ENCODE measurements at places on chromosomes 12 and 14.

GRCh38 chr12:124814741-124815613 lies 48.7 kb downstream of the SCARB1 start:
- peak; percentile 39 for DNase-seq

DNA sequence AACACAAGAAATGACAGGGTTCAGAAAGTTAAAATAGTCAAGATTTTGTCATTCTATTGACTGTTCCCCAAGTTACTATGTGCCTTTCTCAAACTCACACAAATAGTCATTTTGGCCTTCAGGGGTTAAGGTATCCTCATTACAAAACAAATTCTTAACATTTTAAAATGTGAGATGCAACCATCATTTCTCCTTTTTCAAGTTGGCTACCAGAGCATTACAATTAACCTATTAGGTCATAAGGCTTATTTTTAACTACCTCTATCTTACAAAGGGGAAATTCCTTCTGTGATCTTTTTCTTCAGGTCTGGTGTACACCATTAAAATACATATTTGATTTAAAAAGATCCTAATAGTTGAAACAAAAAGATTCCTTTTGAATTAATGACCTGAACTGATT lies 61.2 kb downstream of the SLC38A1 start:
- DNase-seq: no peak

DNA sequence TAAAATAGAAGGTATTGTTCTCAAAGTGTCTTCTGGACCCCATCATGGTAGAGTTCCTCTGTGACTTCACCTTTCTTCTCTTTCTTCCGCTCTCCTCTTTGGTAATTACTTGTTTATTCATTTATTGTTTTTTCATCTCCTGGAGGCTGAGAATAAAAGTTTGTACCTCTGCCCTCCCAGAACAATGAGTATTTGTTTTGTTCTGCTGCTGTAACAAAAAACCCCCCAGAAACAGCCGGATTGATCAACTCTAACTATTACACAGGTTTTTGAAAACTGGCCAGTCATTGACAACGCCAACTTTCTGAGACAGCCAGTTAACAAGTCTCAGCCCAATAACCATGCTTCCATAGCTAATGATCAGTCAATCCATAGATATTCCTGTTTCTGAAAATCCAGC lies 8.2 kb upstream of the DICER1 start:
- DNase-seq: no peak

DNA sequence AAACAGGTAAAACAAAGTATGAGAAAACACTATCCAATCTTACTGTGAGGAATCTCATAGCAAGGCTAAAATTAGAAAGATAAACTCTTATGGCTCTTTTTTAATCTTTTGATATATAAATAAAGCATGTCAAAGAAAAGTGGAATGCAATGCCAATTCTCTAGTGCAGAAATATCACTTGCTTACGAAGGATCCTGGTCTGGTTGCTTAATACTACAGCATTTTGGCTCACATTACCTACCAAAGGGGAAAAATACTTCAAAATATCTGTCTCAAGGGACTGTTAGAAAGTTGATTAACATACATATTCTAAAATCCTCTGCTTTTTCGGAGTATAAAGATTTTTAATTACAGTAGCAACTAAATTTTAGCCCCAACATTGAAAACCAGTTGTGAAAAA lies 21.4 kb downstream of the AREL1 start:
- DNase-seq: no peak

GRCh38 chr14:94282991-94283723 lies 9.9 kb downstream of the SERPINA10 start:
- DNase-seq: no peak

DNA sequence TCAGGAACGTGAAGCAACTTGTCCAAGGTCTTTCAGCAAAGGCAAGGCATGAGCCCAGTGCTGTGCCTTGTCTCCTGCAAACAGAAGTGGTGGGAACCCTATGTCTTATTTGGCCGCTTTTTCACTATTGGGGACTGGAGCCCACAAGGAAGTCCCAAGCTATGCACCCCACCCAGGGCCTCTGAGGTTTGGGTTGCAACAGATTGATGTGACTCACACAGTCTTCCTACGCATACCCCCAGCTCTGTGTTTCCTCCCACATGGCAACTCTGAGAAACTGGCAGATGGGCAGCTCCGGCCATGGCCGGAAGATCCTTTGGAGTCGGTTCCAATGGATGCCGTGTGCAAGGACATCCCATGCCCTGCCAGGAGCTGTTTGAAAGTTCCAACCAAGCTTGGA lies 28.3 kb upstream of the CMKLR1 start:
- no peak for DNase-seq

DNA sequence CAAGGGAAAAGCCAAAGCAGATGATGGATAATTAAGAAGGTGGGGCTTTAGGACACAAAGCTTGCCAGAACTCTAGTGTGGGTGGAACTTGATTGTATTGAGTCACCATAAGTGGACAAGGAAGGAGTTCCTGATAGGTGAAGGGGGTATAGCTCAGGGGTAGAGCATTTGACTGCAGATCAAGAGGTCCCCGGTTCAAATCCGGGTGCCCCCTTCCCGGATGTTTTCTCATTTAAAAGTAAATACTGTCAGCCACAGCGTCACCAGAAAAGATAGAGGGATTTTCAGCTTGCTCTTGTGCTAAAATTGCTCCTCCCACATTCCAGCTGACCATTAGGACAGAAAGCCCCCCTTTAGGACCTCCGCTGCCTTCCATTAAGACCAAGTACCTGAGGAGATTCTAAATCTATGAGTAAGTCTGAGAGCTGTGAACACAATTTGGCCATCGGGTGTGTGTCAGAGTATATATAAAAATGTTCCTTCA lies 36.6 kb downstream of the DCAF4 start:
- no peak for DNase-seq

GRCh38 chr14:52690983-52691760 lies 4.2 kb downstream of the ERO1A start:
- no peak for DNase-seq

- DNase-seq: no peak
Observed at GRCh38 chr14:60304509-60304908, 55.5 kb downstream of the PPM1A start.

- no peak for DNase-seq
Observed at GRCh38 chr12:99352269-99352668, 295.3 kb upstream of the GARIN6 start.

GRCh38 chr12:121783766-121784165 lies 9.7 kb downstream of the RHOF start:
- DNase-seq: no peak

DNA sequence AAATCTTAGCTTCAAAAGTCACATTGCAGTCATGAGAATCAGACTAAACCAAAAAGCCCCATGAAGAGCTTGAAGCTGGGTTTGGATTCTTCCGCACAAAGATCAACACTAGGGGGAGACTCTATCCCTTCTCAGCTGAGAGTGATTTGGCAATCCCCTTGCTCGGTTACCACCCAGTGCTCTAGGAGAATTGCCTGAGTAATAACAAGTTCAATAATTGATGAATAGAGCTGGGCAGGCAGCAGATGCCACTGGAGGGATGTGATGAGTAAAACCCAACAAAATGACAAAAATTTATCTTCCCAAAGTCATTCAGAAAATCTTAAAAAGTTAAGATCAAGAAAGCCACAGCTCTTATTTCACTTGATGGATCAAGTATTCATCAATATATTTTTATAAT lies 185.6 kb upstream of the ARID2 start:
- DNase-seq: peak; percentile 10

GRCh38 chr14:104512771-104513640 lies 66.6 kb upstream of the C14orf180 start:
- no peak for DNase-seq

DNA sequence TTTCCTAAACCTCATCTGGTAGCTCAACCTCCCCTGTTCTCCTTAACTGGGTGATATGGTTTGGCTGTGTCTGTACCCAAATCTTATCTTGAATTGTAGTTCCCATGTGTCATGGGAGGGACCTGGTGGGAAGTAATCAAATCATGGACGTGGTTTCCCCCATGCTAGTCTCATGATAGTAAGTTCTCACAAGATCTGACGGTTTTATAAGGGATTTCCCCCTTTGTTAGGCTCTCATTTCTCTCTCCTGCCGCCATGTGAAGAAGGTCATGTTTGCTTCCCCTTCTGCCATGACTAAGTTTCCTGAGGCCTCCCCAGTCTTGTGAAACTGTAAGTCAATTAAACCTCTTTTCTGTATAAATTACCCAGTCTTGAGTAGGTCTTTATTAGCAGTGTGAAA lies 19.5 kb downstream of the COX16 start:
- DNase-seq: no peak

GRCh38 chr12:29844667-29845066 lies 60.9 kb upstream of the TMTC1 start:
- no peak for DNase-seq

- DNase-seq: no peak
Observed at GRCh38 chr12:572532-572899, 90.7 kb downstream of the NINJ2 start.

GRCh38 chr12:75660805-75661404 lies 149.5 kb upstream of the KRR1 start:
- no peak for DNase-seq

GRCh38 chr12:122959566-122960192 lies 6.6 kb downstream of the ABCB9 start:
- no peak for DNase-seq

GRCh38 chr14:32756173-32756572 lies 182.5 kb upstream of the NPAS3 start:
- no peak for DNase-seq

DNA sequence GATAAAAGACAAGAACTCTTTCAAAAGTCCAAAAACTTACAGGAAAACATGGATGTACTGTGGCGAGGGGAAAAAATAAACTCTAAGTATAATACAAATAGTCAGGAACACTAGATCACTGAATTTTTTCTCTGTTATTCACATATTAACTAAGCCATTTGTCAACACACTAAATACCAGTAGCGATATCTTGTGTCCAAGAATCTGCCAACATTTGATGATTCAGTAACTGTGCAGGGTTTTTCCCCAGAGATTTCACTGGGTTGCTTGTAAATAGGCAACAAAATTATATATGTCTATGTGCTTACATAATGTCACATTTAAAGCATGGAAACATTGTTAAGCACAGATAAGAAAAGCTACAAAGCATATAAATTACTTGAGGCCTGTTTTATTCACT lies 205.9 kb downstream of the KIF21A start:
- DNase-seq: no peak

DNA sequence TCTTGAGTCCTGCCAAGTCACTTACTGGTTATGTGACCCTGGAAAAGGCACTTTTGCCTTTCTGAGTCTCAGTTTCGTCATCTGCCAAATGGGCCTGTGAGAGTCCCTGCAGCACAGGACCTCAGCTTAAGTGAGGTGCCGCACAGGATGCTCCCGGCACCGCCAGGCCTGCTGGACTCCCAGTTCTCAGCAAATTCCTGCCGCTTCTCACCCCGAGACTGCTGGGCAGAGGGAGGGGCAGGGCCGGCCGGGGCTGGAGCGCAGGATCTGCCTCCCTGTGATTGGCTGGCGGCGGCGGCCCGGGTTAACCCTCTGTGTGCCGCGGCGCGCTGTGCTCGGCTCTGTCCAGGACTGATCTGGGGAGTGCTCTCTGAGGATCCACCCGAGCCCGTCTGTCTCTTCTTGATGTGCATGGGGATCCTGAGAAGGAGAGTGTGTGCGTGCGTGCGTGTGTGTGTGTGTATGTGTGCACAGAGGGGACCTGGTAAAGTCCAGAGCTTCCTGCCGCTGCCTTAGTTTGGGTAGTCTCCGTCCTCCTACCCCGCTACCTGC lies 8.6 kb downstream of the SETD1B start:
- no peak for DNase-seq

GRCh38 chr14:37579274-37579673 lies 15.8 kb downstream of the FOXA1 start:
- DNase-seq: no peak

- no peak for DNase-seq
Observed at GRCh38 chr12:110775997-110776396, 33.3 kb upstream of the PPP1CC start.

DNA sequence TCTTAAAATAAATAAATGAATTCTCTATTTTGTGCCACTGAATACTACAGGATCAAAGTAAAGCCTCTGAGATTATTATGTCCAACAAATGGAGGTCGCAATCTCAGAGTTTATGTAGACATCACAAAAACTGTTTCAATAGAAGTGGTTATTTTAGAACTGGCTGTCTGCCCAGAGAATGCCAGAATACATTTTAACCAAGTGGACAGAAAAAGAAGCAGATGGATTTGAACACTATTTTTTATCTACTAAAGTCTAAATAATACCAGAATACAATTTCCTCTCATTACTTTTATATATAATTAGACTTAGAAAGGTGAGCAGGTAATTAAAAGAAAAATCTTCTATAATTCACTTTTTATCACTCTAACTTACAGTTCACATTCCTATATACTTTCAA lies 118.3 kb downstream of the MED13L start:
- peak; percentile 21 for DNase-seq

DNA sequence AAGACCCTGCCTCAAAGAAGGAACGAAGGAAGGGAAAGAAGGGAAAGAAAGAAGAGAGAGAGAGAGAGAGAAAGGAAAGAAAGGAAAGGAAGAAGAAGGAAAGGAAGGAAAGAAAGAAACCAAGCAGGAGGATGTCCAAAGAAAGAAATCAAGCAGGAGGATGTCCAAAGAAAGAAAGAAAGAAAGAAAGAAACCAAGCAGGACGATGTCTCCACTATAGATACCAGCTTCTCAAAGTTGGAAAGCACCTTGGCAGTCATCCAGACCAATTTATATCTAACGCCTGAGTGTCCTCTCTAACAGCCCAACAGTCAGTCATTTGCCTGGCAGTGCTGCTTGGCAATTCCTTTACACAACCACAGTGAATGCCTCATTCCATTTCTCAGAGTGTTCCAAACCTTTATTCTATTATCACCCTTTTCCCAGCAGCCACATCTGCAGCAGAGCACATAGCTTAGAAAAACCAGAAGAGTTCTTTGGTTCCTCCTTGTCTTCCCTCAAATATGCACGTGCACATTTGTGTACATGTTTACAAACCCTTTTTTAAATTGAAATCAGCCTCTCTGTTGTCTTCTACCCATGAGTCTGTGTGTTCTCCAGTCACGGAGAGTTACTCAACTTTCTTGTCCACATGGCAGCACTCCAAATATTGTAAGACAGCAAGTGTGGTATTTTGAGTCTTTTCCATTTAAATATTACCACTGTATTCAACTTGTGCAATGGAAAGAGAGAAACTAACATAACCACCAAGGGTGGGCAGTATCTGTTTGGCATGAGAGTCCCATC lies 138.4 kb downstream of the STXBP6 start:
- no peak for DNase-seq

DNA sequence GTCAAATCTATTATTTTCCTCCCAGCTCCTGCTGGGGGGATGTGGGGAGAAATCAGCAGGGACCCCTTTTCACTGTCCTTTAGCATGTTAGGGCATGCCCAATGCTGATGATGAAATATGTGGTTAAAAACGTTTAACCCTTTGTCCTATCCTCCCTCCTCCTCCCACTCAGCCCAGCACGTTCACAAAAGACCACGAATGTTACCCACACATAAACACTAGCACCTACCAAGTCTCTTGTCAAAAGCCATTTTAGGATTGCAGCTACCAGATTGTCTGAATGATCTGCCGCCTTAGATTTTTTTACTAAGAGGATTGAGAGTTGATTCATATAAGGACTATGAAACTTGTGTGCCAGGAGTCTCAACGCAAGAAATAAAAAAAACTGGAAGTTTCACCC lies 70.4 kb downstream of the TBK1 start:
- no peak for DNase-seq

GRCh38 chr12:92759634-92760268 lies 57.0 kb downstream of the PLEKHG7 start:
- no peak for DNase-seq

GRCh38 chr12:24360907-24361306 lies 411.4 kb upstream of the SOX5 start:
- DNase-seq: no peak
